Hematopoietic multipotent progenitor cell treated with erythropoietin and hydrocortisone succinate and interleukin-3 and kit ligand, for 8 days (in vitro differentiated cells): ENCODE measurements at places on chromosomes 4 and X.
A peak's percentile ranks its signal among the peaks of the same experiment; 100 is the strongest.

GRCh38 chr4:103634236-103634635, 85.5 kb downstream of the TACR3 start:
- no peak for DNase-seq

DNA sequence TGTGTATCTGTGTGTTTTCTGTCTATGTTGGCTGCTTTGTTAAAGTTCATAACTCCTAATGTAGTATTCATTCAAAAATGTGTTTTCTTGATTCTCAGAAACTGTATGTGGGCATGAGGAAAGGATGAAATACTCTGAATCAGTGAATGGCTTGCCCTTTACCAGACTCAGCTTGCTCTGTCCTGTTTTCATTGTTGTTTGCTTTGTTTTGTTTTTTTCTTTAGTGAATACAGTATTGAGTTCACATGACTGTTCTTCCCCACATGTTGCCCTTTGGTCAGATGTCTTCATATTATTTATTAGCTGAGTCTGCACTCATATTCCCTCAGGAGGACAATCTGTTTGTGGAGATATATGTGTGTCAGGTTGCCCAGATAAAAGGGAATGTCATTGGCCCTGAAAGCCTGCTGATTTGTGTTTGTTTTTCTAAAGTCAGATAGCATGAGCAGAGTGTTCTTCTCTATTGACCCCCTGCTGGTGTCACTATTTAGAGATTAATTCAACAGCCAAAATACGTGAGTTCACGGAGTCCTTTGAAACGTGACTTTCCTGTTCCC, 1184.4 kb downstream of the RPA4 start:
- DNase-seq, result no peak

DNA sequence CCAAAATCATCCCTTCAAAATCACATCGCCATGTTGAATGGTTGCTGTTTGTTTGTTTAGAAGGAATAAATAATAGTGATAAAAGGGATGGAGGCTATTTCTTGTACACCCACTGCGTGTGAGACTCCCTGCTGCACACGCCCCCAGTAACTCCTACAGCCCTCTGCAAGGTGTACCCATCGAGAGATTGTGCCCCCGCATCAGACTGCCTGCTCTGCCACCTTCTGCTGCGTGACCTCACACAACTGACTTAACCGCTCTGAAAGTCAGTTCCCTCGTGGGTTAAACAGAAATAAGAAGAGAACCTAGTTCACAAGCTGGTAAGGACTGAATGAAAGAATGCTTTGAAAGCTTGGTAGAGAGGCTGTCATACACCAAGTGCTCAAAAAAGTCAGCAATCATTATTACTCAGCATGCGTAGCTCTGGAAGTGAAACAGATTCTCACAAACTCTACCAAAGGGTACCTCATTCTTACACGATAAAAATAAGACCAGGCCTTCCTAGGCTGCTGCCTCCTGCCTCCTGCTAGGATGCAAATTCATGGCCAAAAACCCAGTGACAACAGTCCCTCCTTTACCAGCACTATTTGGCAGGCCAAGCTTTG, 147.1 kb downstream of the CPEB2 start:
- no peak for DNase-seq

GRCh38 chr4:12207396-12207795, 778.7 kb upstream of the HS3ST1 start:
- no peak for DNase-seq

GRCh38 chrX:117607561-117607960, 509.0 kb downstream of the KLHL13 start:
- no peak for DNase-seq

GRCh38 chr4:69120870-69121269, 24.6 kb downstream of the UGT2B7 start:
- no peak for DNase-seq

- no peak for DNase-seq
These were observed 23.9 kb upstream of the CENPU start for GRCh38 chr4:184757810-184758209.

- peak; percentile 38 for DNase-seq
These were observed 626 bp downstream of the YTHDC1 start for GRCh38 chr4:68349279-68349648.

GRCh38 chr4:157918036-157918832, 254.6 kb downstream of the GASK1B start:
- DNase-seq, result no peak

- DNase-seq, result no peak
These were observed 25.5 kb downstream of the HPGD start for GRCh38 chr4:174496631-174497432.

- DNase-seq, result no peak
These were observed 102.7 kb upstream of the TBC1D9 start for GRCh38 chr4:140858897-140859296.

DNA sequence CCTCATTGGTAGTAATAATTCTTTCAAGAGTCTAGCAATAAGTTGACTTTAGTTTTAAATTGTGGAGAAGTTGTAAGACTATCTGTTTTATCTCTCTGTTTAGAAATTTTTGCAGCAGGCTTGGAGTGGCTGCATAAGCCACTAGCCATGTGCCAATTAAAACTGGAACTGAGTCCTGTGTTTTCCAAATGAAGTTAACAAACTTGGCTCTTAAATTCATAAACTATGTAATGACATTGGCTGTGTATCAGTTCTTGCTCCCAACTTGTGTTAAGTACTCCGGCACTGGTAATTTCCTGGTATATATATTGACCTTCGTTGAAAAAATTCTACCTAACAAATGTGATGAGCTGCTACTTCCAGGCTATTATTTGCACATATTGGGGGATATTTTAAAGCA, 420.4 kb downstream of the GBA3 start:
- no peak for DNase-seq

DNA sequence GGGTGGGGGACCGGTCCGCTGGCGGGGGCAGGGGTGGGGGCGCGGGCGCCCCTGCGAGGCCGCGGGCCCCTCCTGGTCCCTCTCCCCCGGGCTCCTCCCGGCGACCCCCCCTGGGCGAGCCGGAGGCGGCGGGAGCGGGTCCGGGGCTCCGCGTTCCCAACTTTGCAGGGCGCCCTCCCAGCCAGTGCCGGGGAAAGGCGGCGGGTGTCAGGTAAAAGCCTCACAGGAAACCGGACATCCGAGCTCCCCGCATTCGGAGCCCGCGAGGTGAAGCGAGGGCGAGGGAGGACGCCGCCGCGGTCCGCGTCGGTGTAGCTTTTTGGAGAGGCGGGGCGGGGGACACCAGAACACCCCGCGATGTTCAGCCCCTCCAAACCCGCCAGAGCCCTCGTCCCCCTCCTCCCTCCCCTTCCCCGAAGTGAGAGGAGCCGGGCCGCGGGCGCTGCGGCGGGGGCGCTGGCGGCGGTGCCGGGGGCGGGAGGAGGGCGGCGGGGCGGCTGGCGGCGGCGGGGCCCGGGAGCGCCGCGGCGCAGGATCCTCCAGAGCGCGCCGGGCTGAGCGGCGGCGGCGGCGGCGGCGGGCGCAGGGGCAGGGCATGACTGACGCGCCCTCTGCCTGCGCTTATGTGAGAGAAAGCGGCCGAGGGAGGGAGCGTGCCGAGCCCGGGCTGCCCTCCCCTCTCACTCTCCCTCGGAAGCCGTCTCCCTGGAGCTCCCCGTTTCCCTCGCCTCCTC, at the start of gene VEGFC:
Gene VEGFC (minus strand): TSS at position 597 of the 734 bp plus-strand sequence. CDS start 611 bp downstream, outside the sequence.
- DNase-seq, result peak; percentile 8

GRCh38 chrX:133921764-133922389, 63.5 kb downstream of the GPC3 start:
- peak; percentile 1 for DNase-seq

- DNase-seq, result no peak
These were observed 434.5 kb upstream of the FTHL17 start for GRCh38 chrX:31506360-31506759.

DNA sequence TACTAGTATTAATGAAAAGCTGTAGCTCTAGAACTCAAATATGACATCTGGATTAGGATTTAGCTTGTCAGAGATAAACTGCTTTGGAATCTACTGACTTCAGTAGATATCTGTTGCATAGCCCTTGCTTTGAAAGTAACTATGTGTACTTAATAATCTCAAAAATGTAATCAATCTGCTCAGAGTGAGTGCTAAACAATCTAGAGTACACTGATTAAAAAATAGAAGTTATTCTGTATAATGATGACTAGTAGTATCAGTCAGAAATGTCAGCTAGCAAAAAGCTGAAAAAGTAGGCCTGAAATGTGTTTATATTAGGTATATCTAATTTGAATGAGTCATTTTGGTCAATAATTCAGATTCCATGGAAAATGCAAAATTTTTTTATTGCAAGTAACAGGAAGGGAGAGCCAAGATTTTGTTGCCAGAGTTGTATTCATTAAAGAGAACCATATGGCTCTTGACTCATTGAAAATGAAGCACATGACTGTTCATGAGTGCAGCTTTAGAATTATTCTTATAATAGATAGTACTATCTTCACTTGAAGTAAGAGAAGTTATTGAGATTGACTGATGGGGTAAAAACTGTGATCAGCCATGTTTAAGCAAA, 20.0 kb downstream of the CLCN3 start:
- DNase-seq, result no peak

DNA sequence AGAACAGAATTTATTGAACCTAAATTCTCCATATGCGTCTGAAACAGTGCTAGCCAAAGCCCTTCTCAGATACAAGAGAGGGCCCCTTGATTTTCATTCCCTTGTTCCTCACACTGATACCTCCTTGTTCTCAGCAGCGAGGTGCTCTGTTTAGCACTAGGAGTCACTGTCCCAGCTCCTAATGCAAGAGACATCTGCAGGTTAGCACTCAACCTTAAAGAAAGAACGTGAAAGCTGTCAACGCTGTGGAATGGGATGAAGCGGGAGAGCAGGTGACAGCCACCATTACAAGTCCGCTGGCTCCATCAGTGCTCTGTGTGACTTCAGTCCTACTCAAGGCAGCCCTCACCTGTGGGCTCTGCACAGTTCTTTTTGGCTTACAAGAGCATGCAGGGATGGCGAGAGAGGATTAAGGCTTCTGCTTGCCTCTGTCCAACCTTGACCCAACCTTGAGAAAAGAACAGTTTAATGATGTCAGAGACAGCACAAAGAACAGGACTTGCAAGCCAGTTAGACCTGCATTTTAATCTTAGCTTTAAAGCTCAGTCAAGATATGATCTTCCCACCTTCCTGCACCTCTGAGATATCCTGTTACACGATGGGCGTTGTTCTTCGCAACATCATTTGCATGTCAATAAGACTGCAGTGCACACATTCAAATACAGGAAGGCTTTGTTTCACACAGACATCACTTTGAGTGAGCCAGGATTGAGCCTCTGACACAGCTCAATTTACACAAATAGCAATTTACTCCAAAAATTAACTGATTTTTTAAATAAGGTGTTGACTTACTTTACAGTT, 95.1 kb downstream of the ARSF start:
- DNase-seq, result no peak
